ENCODE measurements at places on chromosomes 3 and 15.

DNA sequence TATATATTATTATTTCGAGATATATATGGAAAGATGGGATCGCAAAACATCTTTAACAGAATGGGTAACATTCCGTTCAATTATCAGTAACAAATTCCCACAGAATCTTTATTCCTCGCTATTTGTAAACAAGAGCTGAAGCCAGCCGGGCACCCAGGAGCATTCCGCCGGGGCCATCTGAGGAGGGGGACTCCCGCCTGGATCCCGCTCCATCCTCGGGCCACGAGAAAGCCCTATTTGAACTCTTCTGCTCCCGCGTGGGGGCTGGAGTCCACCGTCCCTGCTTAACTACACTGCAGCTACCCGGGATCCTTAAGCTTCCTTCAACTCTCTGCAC, 687 bp downstream of the GPR176 start:
- DNase-seq = no peak

GRCh38 chr15:58830556-58830955, 59.5 kb downstream of the MINDY2 start:
- DNase-seq = no peak

DNA sequence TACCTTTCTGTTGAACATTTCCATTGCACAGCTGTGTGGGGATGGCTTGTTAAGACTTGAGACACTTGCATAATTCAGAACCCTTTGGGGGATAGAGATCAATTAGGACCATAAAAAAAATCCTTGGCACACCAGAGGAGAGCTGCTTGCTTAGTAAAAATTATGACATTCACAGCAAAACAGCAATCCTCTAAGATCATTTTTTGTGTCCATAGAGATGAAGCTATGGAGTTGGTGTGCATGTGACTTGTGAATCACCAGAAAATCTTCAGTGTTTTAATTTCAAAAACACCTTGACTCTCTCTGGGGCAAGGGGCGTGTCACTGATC, 7.7 kb downstream of the COL8A1 start:
- no peak for DNase-seq

- no peak for DNase-seq
Measured at GRCh38 chr3:79354179-79354688, 413.6 kb downstream of the ROBO1 start.

GRCh38 chr15:67731112-67731721, 94.1 kb upstream of the SKOR1 start:
- DNase-seq = no peak

DNA sequence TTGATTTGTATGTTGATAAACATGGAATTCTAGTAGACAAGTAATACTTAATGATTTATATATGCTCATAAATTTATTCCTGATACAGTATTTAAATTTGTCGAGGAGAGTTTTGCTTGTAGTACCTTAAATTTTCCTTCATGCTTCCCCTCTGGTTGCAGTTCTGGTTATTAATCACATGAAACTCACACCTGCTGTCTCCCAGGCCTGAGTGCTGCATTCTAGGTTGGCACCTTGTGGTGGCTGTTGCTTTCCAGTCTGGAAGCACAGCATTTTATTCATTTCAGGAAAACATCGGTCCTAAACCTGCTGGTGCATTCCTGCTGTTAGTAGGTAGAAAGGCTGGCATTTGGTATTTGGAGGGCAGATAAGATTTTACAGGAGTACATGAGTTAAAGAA, 44.9 kb downstream of the ATP1B3 start:
- DNase-seq = no peak

GRCh38 chr3:88410259-88410658, 260.5 kb downstream of the C3orf38 start:
- DNase-seq = no peak

- DNase-seq = no peak
Measured at GRCh38 chr3:45024542-45025255, 1.4 kb upstream of the CLEC3B start.

- DNase-seq = no peak
Measured at GRCh38 chr3:16871915-16872842, 12.6 kb upstream of the PLCL2 start.

- peak; percentile 39 for DNase-seq
Measured at GRCh38 chr15:35306361-35306981, 221.4 kb upstream of the NANOGP8 start.

- no peak for DNase-seq
Measured at GRCh38 chr15:71461748-71462147, 346.5 kb downstream of the THSD4 start.

DNA sequence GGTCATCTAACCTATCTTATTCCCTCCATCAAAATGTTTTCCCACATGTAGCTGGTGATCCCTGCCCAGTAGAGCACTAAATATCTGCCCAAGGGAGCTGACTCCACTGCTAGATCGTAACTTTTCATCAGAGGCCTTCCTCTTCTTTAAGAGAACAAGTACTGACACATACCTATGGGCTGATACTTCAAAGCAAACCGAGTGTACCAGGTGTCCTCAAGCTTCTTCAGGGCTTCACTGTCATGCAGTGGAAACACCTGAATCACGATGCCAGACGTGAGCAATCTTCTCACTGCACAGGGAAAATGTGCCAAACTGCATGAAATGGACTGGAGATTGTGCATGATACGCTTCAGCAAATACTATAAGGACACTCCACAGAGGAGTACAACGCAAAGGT, 41.6 kb downstream of the ANO10 start:
- no peak for DNase-seq

- DNase-seq = no peak
Measured at GRCh38 chr3:114551770-114552526, 258.1 kb downstream of the TIGIT start.

- no peak for DNase-seq
Measured at GRCh38 chr15:60486742-60487141, 7.8 kb upstream of the ICE2 start.

- DNase-seq = no peak
Measured at GRCh38 chr3:151201051-151201730, 1.8 kb downstream of the GPR171 start.

- peak; percentile 41 for DNase-seq
Measured at GRCh38 chr15:88342666-88343065, 86.1 kb upstream of the NTRK3 start.

GRCh38 chr3:108305484-108306172, 9.3 kb downstream of the HHLA2 start:
- no peak for DNase-seq

GRCh38 chr3:134592806-134593205, 58.0 kb downstream of the KY start:
- no peak for DNase-seq

- no peak for DNase-seq
Measured at GRCh38 chr3:54784021-54784420, 143.8 kb downstream of the LRTM1 start.

DNA sequence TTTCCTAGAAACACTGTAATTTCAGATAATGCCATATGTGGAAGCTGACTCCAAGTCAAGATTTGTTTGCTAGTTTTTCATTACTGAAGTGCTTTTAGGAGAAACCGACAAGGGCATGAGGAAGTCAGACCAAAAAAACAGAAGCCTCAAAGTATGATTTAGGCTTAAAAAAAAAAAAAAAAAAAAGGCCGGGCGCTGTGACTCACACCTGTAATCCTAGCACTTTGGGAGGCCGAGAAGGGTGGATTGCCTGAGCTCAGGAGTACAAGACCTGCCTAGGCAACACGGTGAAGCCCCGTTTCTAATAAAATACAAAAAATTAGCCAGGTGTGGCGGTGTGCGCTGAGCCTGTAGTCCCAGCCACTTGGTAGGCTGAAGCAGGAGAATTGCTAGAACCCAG, 11.6 kb downstream of the RPL15 start:
- no peak for DNase-seq

DNA sequence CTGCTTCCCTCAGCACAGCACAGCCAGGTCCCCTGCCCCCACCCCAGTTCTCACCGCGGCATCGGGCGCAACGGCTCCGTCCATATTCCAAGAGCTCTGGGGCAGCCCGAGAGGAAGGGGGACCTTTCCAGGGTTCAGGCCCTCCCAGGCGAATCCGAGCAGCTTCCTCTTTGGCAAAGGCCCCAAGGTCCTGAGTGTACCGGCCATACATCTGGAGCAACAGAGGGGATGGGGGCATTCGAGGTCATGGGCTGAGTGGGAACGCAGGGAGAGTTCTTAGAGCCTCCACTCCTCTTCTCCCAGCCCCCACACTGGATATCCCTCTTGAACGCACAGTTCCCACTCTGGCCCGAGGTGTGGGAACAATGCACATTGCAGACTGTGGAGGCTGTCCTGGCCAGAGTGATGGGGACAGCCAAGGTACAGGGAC, 2.5 kb downstream of the CLCN2 start:
- DNase-seq = no peak

GRCh38 chr3:177764377-177764912, 567.2 kb upstream of the TBL1XR1 start:
- peak; percentile 40 for DNase-seq

- no peak for DNase-seq
Measured at GRCh38 chr3:114223143-114223542, 14.2 kb downstream of the ZNF80 start.

- no peak for DNase-seq
Measured at GRCh38 chr15:77097921-77098320, 27.0 kb upstream of the TSPAN3 start.

GRCh38 chr15:35182841-35183479, 97.9 kb upstream of the NANOGP8 start:
- no peak for DNase-seq

DNA sequence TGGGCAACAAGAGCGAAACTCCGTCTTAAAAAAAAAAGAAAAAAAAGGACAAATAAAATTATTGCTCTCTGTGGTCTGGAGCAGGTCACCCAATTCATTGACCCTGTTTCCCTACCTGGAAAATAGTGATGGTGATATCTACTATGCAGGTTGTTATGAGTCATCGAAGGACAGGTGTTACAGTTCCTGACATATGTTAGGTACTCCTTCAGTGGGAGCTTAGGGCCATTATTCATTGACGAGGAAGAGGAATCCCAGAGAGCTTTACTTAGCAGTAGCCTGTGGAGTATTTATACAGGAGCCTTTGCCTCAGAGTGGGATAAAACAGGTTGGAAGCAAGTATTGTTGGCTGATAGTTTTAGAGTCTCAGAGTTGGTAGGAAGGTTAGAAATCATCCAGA, 74.5 kb downstream of the SLC7A14 start:
- no peak for DNase-seq

- DNase-seq = no peak
Measured at GRCh38 chr3:78287085-78287484, 1247.2 kb downstream of the ROBO2 start.

DNA sequence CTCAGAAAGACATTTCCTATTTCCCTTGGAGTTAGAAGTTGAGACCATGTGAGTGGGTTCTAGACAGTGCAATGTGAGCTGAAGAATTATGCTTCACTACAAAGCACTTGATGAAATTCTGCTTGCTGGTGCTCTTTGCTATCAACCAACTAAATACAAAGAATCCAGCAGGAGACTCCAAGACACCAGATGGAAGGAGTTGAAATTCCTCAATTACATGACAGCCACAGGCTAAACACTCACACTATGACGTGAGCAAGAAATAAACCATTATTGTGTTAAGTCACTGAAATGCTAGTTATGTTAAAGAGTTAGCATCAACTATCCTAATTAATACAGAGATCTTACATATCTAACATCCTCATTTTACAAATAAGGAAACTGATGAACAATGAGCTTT, 8.2 kb upstream of the MAP4 start:
- DNase-seq = no peak

DNA sequence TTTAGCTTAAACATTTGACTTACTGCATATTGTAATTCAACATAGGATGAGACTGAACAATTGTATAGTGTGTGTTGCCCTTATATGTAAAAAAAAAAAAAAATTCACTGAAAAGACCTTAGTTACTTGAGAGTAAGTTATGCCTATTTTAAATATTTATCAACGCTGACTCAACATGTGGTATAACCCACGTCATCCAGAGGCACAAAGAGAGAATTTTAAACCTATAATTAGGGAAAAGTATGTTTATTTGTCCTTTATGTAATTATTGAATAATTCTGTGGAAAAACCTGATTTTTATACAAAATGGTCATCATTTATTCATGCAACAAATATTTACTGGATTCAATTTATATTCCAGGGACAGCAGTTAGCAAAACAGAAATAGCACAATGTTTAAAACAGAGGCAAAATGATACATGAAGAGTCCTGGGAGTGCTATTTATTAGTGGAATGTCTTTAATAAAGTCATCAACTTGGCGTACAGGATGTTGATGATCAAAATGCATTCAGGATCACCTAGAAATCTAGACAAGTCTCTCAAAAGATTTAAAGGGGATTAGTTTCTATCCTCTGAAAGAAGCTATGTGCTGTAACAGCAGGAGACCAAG, 223.7 kb downstream of the PCCB start:
- DNase-seq = no peak

DNA sequence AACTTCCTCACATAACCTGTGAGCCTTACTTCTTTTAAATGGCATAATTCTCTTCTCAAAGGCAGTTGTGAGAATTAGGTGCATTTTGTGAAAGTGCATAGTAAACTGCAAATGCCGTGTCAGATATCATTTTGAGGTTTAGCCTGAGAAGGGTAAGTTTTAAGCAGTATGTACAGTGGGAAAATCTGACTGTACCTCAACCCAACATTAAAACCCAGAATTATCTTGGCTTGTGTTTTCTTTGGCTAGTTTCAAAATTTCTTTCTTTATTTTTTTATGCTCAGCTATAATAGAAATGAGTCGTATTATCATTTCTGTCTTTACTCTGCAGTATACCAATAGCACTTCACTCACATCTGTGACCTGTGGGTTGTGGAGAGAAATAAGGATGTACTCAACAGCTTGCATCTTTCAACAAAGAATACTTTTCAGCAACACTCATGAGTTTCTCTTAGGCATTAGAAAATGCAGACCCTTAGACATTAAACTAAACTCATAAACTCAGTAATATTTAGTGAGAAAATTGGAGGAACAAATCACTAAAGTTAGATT, 65.7 kb downstream of the RASA2 start:
- DNase-seq = no peak

- peak; percentile 66 for DNase-seq
Measured at GRCh38 chr3:88113311-88114162, 36.2 kb upstream of the C3orf38 start.

DNA sequence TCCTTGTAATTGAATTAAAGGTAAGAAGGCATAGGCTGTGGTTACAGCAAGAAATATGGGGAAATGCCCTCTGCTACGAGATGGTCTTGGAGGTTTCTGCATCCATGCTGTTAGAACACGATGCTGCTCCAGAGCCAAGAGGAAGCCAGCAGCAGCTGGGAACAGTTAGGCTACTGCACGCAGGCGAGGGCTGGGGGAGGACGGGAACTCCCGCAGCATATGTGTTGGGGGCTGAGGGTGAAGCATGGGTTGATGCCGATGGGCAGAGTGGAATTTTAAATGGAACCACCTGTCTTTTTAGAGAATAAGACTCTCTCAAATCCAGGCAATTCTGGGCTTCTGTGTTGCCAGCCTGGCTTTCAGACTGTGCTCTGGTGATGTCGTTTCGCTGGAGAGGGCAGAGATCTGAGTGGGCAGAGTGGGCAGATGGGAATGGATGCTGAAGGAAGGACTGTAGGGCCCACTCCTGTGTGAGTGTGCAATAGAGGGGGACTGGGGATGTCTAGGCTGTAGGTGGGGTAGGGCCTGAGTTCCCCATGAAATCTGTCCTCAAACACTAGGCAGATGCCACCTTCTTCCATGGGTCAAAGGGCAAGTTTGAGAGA, 417.0 kb upstream of the TPM1 start:
- DNase-seq = peak; percentile 85

- DNase-seq = no peak
Measured at GRCh38 chr3:56339671-56340070, 128.6 kb downstream of the ERC2 start.

- DNase-seq = no peak
Measured at GRCh38 chr3:127590282-127590592, 296 bp downstream of the TPRA1 start.

- no peak for DNase-seq
Measured at GRCh38 chr3:188455748-188456147, 301.8 kb downstream of the LPP start.
